ENCODE measurements at places on chromosomes 16 and 17.
A peak's percentile ranks its signal among the peaks of the same experiment; 100 is the strongest.

DNA sequence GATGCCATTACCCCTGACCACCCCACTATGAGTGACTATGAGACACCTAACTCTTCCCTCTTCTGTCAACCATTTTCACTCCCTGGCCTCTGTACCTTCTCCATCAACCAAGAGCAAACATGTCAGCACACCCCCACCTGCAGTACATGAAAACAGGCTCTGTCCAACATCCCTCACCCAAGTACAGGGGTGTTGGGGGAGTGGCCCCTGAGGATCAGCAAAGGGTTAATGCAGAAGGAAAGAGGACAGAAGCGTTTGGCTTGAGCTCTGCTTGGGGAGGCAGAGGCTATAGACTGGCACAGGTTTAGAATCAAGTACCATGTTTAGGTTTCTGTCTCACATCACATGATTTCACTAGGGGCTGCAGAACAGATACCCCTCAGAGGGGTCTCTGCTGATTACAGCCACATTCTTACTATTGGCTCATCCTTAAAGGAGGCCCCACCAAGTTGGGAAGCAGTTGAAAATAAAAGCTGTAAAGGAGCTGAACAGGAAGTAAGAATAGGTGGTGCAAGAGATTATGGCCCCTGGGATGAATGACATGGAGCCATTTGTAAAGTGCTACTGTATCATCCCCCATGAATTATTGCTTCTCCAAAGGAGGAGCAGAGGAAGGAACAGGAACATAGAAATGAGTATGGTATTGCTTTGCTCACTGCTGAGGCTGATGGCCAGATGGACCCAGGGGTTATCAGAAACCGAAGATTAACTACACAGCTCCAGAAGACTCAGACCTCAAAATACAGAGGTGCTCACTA lies 2.4 kb upstream of the PSMC3IP start:
- no peak for DNase-seq

GRCh38 chr16:53999841-54000240 lies 286.7 kb downstream of the IRX3 start:
- no peak for DNase-seq

DNA sequence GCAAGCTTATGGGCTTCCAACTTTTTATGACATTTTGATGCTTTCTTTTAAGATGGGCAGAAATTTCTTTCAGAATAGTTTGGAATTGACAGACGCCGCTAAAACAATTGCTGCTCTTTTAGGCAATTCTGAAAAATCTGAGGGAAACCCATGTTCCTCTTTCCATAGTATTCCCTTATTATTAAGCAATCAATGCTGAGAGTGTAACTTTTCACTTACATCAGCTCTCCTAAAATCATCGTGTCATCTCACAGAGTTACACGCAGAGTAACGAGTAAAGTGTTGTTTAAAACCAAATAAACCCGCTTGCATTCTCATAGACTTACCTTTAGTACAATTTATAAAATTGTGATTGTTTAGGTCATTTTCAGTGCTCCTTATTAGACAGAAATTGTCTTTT lies 150.6 kb downstream of the MAF start:
- DNase-seq, result no peak

DNA sequence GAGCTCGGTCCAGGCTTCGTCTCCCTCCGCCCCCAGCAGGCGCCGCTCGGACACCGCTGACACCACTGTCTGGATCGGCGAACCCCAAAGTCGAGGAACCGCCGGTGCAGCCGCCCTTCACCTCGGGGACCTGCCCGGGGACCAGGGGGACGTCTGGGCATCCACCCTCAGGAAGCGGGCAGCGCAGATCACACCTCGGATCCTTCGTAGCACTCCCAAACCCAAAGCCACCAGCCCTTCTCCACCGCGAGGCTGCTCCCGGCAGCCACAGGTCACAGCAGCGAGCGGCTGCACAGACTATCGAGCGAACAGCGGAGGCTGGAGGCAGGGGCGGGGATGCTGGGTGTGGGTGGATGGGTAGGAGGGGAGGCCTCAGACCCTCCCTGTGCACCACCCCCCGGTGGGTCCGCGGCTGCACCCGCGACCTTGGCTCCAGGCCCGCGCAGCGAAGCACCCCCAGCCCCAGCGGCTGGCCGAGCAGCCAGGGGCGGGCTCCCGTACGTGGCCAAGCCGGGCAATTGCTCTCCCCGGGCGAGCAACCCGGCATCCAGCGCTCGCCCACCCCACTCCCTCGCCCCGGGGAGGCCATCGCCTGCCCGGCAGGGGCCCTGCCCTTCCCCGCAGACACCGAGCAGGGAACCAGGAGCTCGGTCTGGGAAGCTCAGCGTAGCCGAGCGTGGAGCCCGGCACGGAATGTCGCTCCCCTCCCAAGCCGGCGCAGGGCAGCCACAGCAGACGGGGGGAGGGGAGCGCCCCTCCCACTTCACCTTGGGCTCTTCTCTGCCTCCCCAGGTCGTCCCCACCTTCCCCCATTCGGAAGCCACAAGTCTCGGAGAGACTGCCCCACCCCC lies 1.0 kb downstream of the SDK2 start:
- peak; percentile 61 for DNase-seq

- no peak for DNase-seq
Observed at GRCh38 chr16:57029161-57030160, 40.1 kb downstream of the NLRC5 start.

DNA sequence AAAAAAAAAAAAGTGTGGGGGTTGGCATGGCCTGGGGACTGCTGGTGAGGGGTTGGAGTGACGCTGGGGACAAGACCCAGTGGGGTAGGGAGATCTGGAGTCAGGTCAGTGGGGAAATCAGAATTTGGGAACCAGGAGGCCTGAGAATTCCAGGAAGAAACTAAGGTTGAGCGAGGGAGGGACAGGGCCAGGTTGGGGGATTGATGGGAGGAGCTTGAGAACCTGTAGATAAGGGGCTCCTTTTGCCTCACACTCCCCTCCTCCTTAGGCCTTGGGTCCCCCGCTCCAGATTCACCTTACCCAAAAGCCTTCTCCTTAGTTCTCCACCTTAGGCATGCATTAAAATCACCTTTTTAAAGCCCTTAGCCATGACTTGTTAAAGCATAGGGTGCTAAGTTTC lies 8.3 kb upstream of the PYDC1 start:
- DNase-seq, result peak; percentile 23

- DNase-seq, result peak; percentile 73
Observed at GRCh38 chr16:71961066-71962039, 38.8 kb downstream of the PKD1L3 start.

GRCh38 chr17:28399808-28400207 lies 6.2 kb downstream of the SLC46A1 start:
- DNase-seq, result no peak

- no peak for DNase-seq
Observed at GRCh38 chr17:50187751-50188530, 13.5 kb downstream of the COL1A1 start.

DNA sequence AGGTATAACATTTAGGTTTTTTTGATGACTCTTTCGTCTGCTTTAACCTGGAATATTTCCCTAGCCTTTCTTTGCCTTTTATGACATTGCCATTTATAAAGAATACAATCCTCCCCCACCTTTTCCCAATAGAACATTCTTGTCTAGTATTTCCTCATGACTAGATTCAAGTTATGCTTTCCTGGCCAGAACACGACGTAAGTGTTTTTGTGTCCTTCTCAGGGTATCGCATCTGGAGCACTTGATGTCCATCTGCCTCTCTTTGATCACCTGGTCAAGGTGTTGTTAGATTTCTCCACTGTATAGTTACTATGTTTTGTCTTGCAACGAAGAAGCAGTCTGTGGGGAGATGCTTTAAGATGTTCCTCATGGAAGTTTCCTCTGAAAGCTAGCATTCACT lies 87.4 kb downstream of the MSI2 start:
- no peak for DNase-seq

DNA sequence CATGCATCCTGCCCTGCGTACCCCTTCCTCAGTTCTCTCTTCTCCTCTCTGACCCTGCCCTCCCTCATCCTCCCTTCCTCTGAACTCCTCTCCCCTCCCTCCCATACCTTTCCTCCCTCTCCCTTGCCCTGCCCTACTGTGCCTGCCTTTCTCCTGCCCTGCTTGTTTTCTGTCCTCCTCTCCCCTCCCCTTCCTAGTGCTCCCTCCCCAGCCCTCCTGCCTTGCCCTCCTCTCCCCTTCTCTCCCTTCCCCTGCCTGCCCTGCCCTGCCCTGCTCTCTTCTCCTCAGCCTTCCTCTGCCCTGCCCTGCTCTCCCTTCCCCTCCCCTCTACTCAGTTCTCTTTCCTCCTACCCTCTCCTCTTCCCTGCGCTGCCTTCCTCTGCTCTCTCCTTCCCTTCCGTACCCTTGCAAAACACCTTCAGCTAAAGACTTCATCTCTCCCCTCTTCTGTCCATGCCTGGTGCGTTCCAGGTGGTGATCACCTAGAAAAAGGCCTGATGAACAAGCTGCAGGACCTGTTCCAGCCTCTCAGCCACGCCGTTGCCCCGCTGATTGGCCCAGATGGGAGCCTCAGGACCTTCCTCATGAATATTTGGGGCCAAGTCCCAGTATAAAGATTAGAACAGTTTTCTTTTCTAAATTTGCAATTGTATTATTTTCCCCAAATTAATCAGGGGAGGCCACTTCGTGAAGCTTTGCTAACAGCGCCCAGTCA lies 290.5 kb downstream of the CPPED1 start:
- DNase-seq, result no peak

- no peak for DNase-seq
Observed at GRCh38 chr17:35801583-35802224, 6.3 kb upstream of the MMP28 start.
